LoVo (cell line): ENCODE measurements at places on chromosomes 2 and 18.

GRCh38 chr2:108412995-108413710, 35.4 kb downstream of the SULT1C4 start:
- DNase-seq: peak; percentile 86

- DNase-seq: no peak
Measured at GRCh38 chr2:226994775-226995174, 158.9 kb downstream of the RHBDD1 start.

- DNase-seq: peak; percentile 83
Measured at GRCh38 chr2:109213646-109214433, 84.8 kb downstream of the SH3RF3 start.

DNA sequence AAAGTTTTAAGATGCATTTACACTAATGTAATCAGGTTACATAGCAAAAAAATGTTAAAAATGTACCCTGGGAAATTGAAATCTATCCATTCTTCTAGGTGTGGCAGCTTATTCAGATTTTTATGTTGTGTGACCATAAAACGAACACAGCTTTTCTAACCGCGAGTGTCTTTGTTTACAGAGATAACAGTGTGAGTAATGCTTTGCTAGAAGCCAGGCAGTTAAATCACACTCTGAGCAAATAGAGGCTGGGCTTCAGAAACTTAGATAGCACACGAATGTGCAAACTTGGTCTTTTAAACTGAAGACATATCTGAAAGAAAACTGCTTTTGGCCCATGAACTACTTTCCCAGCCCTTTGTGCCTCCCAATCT, 116.1 kb downstream of the SPTBN1 start:
- DNase-seq: peak; percentile 87

DNA sequence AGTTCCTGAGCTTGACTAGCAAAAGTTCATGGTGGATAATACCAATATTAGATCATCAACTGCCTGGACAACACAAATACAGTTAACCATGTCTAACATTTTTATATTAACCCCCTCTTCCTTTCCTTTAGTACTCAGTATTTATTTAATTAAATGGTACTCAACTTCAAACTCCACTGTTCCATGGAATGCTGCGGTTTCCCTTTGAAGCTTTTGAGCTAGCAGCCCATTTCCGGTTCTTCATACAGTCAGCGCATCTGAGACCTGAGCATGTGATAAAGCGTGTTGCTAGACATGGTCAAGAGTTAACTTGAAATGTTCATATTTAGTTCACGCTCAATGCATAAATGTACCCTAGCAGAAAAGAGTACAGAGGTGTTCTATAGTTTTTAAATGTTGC, 278.4 kb downstream of the ALPK2 start:
- DNase-seq: no peak

- no peak for DNase-seq
Measured at GRCh38 chr2:175935289-175936181, 66.5 kb downstream of the LNPK start.

- DNase-seq: no peak
Measured at GRCh38 chr2:193845604-193846003, 1650.9 kb upstream of the TMEFF2 start.
